Posterior vena cava (tissue), 2 donors: ENCODE measurements at places on chromosomes 16 and 17. TPM values are rescaled to one million over a fixed set of nuclear protein-coding genes. Genes with fewer than 3 reads are reported as not detected.

The SULT1A2 gene
- 1.1 TPM for total RNA-seq

GRCh38 chr16:57519796-57520360, 16.5 kb downstream of the CCDC102A start:
- DNase-seq = peak; percentile 93

The RNF227 gene
- total RNA-seq = 1.5 TPM

The OTOP2 gene
- not detected for total RNA-seq

- DNase-seq = no peak
Observed at GRCh38 chr16:84654238-84654637, 5.9 kb downstream of the KLHL36 start.

DNA sequence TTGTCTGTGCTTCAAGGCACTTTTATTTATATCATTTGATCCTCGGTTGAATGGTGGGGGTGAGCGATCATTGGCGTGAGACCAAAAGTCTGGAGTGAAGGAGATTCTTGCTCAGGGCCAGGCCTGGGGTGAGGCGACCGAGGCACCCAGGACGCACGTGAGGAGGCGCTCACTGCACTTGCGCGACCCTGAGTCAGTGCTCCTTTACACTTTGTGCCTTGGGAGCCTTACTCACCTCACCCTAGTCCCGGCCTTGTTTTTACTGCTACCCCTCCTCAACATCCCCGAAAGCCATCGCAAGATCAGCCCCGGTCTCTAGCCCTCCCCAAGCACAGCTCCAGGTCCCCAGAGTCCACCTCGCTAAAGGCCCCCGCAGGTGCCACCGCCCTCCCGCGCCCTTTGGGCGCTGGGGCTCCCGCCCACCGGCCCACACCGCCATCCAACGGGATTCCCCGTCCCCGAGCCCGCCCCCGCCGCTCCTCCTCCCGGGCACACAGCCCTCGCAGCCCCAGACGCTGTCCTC, 496 bp downstream of the EZH1 start:
- no peak for DNase-seq

- no peak for DNase-seq
Observed at GRCh38 chr16:57610611-57611010, 17.8 kb upstream of the ADGRG1 start.

GRCh38 chr17:62051053-62051452, 14.0 kb downstream of the MED13 start:
- DNase-seq = no peak

The MYH2 gene
- total RNA-seq = 0.43 TPM

The CLEC18C gene
- not detected for total RNA-seq

The KPNA2 gene
- 30.8 TPM for total RNA-seq
